C1 segment of cervical spinal cord (tissue), 14 donors: ENCODE measurements at places on chromosomes 7 and 10.
A peak's percentile ranks its signal among the peaks of the same experiment; 100 is the strongest.

- no peak for DNase-seq
Measured at GRCh38 chr10:67629461-67629971, 66.5 kb downstream of the CTNNA3 start.

DNA sequence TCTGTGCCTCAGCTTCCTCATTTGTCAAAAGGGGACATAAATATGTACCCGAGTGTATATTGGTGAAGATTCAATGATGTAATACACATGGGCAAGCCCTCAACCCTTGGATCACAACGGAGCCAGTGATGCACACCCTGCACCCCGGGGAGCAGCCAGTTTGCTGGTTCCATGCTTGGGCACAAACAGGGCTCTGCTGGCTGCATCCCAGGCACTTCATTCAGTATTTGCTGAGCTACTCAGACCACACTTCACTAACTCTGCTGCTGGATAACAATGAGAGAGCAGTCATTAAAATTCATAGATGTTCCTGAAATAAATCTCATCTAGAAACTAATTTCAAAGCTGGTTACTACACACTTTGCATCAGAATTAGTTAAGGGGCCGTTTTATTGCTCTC lies 72.0 kb downstream of the SCRN1 start:
- DNase-seq: no peak

- no peak for DNase-seq
Measured at GRCh38 chr10:116694243-116694926, 48.0 kb downstream of the HSPA12A start.

- no peak for DNase-seq
Measured at GRCh38 chr7:156104501-156105336, 292.5 kb upstream of the SHH start.

DNA sequence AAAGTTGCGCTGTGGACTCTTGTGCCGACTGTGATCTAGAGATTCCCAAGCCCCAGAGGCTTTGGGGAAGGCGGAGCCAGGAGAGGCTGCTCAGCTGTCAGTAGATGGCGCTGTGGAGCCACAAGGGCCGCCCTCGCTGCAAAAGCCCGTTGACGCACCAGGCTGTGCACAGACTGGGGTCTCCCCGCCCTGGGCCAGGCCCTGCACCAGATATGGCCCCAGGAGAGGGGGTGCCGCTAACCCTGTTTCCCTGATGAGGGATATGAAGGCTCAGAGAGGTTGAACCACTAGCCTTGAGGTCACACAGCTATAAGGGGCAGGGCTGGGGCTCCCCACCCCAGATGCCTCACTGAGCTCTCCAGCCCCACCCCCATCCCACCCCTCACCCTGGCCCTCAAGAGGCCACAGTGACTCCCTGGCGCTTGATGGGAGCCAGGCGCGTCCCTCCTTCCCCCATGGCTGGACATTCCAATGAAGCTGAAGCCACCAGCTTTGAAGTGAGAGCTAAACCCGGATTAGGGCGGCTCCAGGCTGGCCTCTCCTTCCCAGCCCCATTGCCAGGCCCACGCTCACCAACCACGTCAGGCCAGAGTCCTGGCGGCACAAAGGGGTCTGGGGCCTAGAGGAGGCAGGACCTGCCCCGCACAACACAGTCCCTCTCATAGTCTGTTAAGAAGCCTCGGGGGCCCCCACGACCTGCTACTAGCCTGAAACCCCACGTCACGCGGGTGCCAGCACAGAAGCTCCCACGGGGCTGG lies 26.4 kb downstream of the MYL10 start:
- DNase-seq: peak; percentile 6

DNA sequence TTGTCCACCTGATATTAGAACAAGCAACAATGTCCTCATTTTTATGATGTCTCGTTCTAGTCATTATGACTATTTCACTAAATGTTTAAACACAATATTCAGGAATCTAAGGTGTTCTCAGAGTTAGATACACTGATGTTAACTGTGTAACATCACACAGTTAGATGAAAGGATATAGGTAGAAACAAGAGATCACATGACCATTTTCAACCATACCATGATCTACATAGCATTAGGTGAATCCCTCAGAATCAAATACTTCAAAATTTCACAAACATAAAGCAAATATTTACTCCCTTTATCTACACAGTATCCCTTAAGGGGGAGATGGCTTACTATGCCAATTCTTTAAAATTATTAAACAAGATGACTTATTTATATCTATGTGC lies 90.3 kb downstream of the ANK3 start:
- no peak for DNase-seq

DNA sequence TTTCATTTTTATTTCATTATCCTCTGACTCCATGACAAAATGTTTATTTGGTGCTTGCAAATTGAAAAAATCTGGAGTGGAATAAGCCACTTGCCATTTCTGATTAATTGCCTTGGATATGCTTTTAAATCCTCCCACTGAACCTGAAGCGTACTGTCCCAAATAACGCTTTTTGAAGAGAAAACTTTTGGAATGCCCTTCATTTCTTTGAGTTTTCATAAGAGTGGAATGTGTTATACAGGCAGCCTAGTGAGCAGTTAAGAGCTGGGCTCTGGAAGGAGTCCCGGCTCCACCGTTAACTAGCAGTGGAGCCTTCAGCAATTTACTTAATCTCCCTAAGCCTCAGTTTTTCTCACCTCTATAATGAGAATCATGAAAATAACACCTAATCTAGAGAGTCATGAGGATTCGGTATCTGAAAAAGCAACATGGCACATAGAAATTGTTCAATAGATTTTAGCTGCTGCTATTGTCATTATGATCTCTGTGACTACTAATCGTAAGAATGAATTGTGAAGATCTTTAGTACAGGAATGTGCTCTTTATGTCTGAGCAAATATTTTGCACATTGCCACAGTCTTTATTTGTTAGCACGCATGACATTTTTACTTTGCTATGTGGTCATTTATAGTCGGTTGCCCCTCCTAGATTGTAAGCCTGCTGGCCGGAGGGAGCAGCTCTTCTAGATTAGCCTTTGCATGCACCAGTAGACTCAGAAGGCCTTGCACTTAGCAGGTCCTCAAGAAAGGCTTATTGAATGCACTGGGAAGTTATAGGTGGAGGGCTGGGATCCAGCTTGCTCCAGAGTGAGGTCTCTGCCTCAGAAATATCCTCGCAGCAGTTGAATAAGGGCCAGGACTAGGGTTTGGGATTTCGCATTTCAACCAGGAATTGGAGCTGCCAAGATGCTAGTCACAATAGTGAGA lies 59.4 kb downstream of the PLCE1 start:
- DNase-seq: no peak

GRCh38 chr10:66519616-66520015 lies 406.2 kb upstream of the LRRTM3 start:
- no peak for DNase-seq

DNA sequence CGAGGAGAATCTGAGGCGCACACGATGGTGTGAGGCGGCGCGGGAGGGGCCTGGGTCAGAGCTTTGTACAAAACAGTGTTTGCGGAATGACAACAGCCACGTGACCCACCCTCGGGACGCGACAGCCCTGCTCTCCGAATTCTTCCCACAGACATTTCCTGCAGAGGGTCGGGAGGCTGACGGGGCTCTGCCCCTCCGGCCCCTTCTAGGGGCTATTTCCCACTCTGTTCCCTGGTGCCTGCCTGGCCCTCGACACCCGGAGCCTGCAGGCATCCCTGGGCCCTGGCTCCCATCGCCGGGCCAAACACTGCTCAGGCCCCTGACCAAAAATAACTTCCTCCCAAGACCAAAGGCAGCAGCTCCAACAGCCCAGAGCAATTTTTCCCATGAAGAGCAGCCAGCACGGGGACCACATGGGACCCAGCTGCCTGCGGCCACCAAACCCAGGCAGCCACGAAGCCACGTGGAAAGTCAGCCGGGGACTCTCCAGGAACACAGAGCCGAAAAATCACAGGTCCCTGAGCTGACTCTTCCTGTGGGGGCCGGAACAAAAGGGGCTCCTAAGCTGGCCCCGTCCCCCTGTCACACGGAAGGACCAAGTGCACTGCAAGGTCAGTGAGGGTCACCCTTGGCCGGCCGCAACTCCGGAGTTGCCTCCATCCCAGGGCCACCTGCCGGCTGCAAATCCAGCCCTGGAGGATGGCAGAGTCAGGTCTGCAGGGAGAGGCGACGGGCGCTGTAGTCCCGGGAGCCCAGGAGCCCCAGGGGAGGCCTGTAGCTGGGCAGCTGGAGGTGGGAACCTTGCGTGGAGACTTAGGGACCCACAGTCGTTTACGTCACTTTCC lies 42.0 kb downstream of the PAPOLB start:
- DNase-seq: no peak

DNA sequence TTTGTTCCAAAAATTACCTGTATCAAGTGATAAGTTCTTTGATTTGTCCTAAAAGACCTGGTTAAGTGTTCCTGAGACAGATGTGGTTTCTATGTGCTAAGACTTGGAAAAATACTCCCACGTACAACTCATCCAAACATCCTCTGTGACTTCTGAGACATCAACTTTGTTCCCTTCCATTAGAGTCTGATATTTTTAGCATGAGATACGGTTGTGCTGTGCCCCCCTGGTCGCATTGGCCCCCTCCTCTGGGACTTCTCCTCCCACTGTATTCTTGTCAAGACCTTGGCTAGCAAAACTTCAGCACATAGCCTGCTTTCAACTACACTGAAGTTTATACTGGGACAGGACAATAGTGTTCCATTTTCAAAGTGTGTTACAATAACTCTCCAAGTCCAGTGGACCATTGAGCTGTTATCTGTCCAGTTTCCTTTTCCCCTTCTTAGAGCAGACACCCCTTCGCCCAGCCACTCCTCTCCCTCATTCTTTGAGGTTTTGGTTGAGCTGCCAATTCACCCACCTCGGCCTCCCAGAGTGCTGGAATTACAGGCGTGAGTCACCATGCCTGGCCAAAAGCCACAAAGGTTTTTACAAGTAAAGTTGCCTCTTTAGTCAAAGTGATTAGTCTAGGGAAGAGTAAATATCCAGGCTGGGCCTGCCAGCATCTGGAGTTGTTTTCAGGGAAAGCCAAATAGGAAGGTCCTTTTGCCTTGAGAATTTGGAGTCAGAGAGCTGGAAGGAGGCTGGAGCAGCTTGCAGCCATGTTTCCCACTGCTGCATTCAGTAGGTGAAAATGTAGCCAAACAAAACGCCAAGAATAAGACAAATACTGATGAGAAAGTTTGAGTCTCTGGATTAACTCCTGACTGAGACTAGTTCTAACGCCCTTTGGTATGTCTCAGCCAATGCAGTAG lies 17.8 kb upstream of the PDLIM1 start:
- DNase-seq: no peak

DNA sequence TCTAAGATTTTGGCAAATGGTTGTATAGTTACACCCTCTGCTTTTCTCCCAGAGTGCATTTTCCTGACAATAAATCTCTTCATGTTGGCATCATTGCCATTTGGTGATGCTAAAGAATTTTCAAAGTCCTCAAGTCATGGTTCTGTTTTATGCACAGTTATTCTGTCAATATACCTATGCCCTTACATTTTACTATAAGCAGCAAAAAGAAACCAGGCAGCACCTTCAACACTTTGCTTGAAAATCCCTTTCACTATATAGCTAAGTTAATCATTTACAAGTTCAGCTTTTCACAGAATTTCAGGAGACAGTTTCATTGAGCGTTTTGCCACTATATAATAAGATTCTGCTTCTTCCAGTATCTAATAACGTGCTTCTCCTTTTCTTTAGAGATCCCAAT lies 22.6 kb downstream of the FIGNL1 start:
- DNase-seq: no peak

DNA sequence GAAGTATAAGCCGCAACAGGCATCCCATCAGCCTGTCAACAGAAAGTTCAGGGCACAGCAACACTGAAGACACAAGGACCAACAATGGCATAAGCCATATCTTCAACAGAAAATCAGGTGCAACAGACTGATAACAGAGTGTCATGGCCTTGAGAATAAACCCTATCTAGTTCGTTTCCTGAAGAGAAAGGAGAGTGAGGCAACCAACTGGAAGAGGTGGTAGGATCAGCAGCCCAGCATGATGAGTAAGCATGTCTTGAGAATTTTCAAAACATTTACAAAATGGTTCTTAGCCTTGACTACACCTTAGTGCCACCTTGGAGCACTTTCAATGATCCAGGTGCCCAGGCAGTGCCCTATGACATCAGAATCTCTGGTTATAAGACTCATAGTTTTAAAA lies 290.2 kb upstream of the SEMA3C start:
- DNase-seq: no peak

DNA sequence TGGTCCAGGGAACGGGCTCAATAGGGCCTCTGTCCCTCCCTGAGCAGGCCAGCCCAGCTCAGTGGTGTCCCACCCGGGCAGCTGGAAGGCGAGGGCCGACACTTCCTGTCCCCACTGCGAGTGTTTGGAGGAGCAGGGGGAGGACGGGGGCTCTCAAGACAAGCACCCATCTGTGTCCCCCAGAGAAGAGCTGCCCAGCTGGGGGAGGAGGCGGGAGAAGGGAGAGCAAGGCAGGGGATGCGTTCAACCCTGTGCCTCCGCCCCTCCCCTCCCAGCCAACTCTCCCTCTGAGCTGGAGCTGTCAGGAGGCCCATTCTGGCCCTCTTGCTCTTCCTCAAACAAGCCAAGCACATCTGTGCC lies 35.7 kb downstream of the ZCCHC24 start:
- peak; percentile 88 for DNase-seq

GRCh38 chr10:76085002-76085816 lies 653.8 kb downstream of the LRMDA start:
- no peak for DNase-seq

DNA sequence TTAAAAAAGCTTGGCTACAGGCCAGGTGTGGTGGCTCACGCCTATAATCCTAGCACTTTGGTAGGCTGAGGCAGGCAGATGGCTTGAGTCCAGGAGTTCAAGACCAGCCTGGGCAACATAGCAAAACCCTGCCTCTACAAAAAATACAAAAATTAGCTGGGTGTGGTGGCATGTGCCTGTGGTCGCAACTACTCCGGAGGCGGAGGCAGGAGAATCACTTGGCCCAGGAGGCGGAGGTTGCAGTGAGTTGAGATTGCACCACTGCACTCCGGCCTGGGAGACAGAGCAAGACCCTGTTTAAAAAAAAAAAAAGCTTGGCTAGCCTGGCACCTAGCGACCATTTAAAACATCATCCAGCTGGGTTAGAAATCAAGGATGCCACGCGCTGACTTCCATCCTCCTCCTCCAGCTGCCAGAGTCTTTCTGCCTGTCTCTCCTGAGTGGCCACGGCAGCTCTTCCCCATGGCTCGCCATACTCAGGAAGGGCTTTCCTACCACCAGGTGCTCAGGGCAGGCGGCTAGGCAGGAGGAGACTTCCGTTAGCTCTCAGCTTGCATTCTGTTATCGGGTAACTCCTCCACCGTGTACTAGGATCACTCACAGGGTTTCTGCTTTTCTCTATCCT lies 45.0 kb downstream of the DENND2A start:
- no peak for DNase-seq
